ENCODE measurements at places on chromosomes 4 and X. TPM values are rescaled to one million over a fixed set of nuclear protein-coding genes. Genes with fewer than 3 reads are reported as not detected.

DNA sequence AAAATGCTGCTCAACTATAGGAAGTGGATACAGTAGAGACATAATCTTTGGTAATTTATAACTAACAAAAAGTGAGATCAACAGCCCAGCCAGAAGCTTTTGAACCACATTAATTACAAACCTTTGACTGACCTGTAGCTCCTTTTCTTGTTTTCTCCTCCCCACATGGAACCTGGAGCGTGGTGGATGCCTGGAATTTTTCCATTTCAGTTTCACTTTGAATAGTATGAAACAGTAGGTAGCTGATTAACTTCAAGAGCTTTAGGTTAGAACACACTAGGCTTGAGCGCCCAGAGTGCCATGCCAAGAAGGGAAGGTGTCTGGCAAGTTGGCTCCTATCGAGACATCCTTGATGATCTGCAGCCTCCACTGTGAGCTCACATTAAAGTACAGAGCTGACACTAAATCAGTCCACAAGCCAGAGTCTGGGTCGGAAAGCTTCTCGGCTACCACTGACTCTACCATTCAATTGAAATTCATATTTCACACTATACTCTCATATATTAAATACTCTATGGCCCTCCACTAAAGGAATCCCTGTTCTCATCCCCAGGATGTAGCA, 143.4 kb downstream of the GLRA2 start:
- no peak for DNase-seq

GRCh38 chr4:151263455-151263854, 13.5 kb upstream of the PRSS48 start:
- peak; percentile 72 for DNase-seq

- peak; percentile 32 for DNase-seq
Observed at GRCh38 chr4:98771959-98772632, 113.7 kb upstream of the TSPAN5 start.

DNA sequence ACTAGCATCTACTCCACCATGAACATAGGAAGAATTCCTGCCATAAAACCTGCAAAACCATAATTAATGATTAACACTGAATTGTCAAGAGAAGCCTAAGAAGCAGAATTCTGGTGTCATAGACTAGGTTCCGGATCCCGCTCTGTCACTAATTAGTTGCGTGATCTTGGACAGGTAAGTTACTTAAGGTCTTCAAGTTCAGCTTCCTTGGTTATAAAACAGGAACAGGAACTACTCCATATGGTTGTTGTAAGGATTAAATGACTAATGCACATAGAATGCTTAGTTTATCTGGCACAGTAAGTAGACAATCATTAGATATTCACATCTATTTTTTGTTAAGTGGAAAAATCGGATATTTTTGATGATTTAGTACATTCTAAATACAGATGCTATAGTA, 14.3 kb downstream of the G3BP2 start:
- no peak for DNase-seq

GRCh38 chrX:27675493-27675892, 85.3 kb downstream of the DCAF8L2 start:
- no peak for DNase-seq

GRCh38 chr4:167196344-167197012, 37.8 kb downstream of the SPOCK3 start:
- no peak for DNase-seq

DNA sequence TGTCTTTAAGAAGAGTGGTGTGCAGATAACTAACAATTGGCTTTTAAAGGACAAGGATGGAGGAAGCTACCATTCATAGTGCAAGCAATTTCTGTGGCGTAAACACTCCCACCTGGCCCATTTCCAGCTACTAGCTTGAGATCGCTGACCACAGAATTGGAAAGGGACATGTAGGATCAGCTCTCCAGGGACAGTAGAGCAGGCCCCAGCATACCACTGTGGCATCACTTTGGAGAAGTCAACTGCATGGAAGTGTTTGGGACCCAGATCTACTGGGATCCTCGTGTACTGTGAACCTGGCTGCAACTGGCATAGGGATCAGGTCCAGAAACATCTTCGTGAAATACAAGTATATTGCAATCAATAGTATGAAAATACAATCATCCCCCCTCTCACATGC, 515.0 kb downstream of the INPP4B start:
- no peak for DNase-seq

DNA sequence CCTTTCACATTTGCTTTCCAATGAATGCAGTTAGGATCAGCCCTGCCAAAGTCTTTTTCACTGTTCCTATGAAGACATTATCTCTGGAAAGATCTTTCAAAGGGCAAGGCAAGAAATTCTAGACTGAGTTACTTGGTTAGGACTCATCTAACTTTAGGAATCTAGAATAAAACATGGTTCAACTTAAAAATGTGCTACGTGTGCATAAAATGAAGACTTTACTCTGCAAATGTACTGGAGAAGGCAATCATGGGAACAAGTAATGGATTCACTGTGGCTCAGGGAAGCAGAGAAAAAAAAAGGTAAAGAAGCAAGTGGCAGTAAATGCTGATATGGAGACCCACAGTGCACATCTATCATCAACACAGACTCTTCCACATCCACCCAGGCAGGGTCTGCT, 297.4 kb downstream of the HNRNPD start:
- no peak for DNase-seq

DNA sequence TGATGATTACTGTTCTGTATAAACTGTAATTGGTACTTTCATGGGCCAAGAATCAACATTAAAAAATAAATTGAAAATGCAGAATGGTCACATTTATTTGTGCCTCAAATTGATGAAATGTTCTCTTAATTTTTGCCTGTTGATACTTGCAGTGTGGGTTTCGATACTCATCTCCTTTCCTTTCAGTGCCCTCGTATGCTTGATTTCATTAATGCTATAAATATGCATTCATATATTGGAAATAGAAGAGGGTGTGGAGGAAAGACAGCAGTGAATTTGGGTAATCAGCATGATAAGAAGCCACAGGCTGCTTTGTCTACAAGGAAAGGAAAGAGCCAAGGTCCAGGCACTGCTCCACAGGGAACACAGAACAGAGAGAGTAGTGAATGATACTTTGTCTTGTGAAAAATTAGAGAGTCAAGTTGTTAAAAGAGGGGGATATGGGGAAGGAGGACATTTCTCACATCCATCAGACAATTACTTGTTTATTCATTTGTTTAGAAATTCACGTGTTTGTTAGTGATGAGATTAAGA, 1.0 kb upstream of the DDX60 start:
- DNase-seq: no peak

Gene ZCCHC18
- 1.7 TPM for total RNA-seq
